ENCODE measurements at places on chromosomes 5 and 9. TPM values are rescaled to one million over a fixed set of nuclear protein-coding genes. Genes with fewer than 3 reads are reported as not detected.

TNC gene
- 0.30 TPM for total RNA-seq

HRH2 gene
- total RNA-seq = 1.7 TPM

ZBTB34 gene
- 16.9 TPM for total RNA-seq

IQGAP2 gene
- total RNA-seq = 14.2 TPM

DNA sequence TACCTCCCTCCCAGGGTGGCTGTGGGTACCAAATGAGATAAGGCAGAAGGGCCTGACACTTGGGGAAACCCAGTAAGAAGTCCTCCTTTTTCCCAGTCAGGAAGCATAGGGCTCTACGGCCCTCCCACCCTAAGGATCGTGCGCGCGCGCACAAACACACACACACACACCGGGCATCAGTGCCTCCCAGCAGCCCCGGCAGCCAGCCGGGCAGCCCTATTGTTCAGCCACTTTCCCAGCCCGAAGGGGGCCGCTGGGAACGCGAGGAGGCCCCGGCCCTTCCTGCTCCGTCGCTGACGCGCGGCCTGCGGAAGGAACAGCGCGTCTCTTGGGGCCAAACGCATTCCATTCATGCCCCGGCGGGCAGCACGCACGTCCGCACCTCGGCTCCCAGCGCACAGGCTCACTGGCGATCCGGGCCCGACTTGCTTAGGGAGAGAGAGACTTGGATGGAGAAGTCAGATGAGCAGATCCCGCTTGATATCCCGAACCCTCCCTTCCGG lies 22.6 kb downstream of the DUSP1 start:
- H3K27ac ChIP-seq = no peak overlapping the region
- peaks cover 9% of the 10 kb centered on the region for H3K4me1 ChIP-seq
- no peaks in the 10 kb centered on the region for H3K27me3 ChIP-seq
- DNase-seq = no peak

DNA sequence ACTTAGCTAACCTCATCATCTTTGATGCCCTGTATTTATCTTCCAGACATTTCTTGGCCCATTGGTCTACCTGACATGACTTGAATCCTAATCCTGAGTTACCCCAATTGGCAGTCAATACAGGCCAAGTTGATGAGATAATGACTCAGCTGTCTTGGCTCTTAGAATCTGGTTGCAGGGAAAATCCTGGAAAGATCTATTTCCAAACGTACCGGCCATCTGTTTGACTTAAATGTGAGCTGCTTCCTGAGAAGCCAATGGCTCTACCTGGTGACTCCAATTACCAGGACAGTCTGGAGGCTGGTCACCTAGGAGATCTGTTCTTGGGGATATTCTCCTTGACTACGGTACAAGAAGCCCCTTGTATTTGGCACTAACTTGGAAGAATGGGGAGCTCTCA lies 475.2 kb upstream of the BRINP1 start:
- DNase-seq = no peak
- H3K27me3 ChIP-seq = no peaks in the 10 kb centered on the region
- no peaks in the 10 kb centered on the region for H3K36me3 ChIP-seq
- no peak overlapping the region for H3K4me3 ChIP-seq
- H3K27ac ChIP-seq = no peak overlapping the region

DNA sequence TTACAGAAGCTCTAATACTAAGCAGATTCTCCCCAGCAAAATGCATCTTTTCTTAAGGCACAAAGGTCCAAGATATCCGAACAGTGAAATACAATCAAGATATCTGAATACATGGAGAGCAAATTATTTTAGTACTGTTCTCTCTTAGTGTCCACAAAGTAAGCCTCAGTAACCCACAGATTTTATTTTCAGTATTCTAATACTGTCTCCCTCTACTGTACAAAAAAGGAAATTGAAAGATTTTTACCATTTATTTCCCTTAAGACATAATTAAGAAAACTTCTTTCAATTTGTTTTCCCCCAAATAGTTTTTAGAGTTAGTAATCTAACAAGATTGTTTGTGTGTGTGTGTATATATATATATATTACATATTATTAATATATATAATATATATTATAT lies 24.7 kb upstream of the NOL6 start:
- no peak overlapping the region for H3K27ac ChIP-seq
- no peak for DNase-seq
- no peaks in the 10 kb centered on the region for H3K27me3 ChIP-seq
- no peaks in the 10 kb centered on the region for H3K36me3 ChIP-seq
- H3K4me1 ChIP-seq = no peaks in the 10 kb centered on the region

GRCh38 chr9:109440117-109440515 lies 58.0 kb downstream of the PTPN3 start:
- no peak overlapping the region for H3K4me3 ChIP-seq
- DNase-seq = no peak
- no peak overlapping the region for H3K27ac ChIP-seq

DNA sequence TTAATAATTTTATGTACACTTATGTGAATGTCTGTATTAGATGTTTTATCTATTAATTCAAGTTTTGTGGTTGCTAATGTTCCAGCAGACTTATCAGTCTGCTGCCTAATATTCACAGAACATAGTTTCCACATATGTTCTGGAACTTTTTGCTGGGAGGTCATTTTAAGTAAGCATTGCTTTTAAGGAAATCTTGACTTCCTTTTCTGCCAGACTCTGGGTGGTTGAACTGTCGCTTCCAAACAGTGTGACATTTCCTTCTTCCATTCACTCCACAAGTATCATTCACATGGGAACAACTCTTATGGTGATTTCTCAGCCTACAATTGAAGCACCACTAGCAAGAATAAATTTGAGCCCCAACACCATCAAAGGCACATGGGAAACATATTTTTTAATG lies 82.9 kb downstream of the PLCXD3 start:
- H3K27me3 ChIP-seq = no peaks in the 10 kb centered on the region
- DNase-seq = no peak
- no peaks in the 10 kb centered on the region for H3K36me3 ChIP-seq
- H3K27ac ChIP-seq = no peak overlapping the region

GRCh38 chr9:680106-680505 lies 161.4 kb upstream of the DMRT1 start:
- H3K4me1 ChIP-seq = peaks cover 62% of the 10 kb centered on the region
- H3K27ac ChIP-seq = no peak overlapping the region
- H3K27me3 ChIP-seq = no peaks in the 10 kb centered on the region
- no peak overlapping the region for H3K4me3 ChIP-seq
- H3K36me3 ChIP-seq = peaks cover 3% of the 10 kb centered on the region

GRCh38 chr5:133783481-133783880 lies 171.1 kb upstream of the FSTL4 start:
- no peak for DNase-seq
- H3K27ac ChIP-seq = no peak overlapping the region
- H3K36me3 ChIP-seq = no peaks in the 10 kb centered on the region
- H3K4me3 ChIP-seq = no peak overlapping the region
- H3K27me3 ChIP-seq = no peaks in the 10 kb centered on the region

- H3K27me3 ChIP-seq = no peaks in the 10 kb centered on the region
- H3K36me3 ChIP-seq = no peaks in the 10 kb centered on the region
- H3K4me1 ChIP-seq = peaks cover 14% of the 10 kb centered on the region
Measured at GRCh38 chr5:178439493-178440180, 150.6 kb downstream of the COL23A1 start.

- H3K4me3 ChIP-seq = no peak overlapping the region
- peaks cover 15% of the 10 kb centered on the region for H3K36me3 ChIP-seq
- no peaks in the 10 kb centered on the region for H3K27me3 ChIP-seq
- H3K4me1 ChIP-seq = no peaks in the 10 kb centered on the region
- H3K27ac ChIP-seq = no peak overlapping the region
Measured at GRCh38 chr5:176474476-176474875, 26.3 kb downstream of the FAF2 start.

GRCh38 chr5:120734033-120734432 lies 269.9 kb downstream of the PRR16 start:
- no peaks in the 10 kb centered on the region for H3K36me3 ChIP-seq
- H3K4me3 ChIP-seq = no peak overlapping the region
- H3K27ac ChIP-seq = no peak overlapping the region
- no peaks in the 10 kb centered on the region for H3K4me1 ChIP-seq

GRCh38 chr9:38443181-38443580 lies 18.9 kb upstream of the IGFBPL1 start:
- DNase-seq = no peak
- H3K27ac ChIP-seq = no peak overlapping the region
- no peaks in the 10 kb centered on the region for H3K4me1 ChIP-seq
- no peaks in the 10 kb centered on the region for H3K36me3 ChIP-seq

Measured in neural crest cell (in vitro differentiated cells).